MCF 10A (cell line): ENCODE measurements at places on chromosomes 7 and 10.
A peak's percentile ranks its signal among the peaks of the same experiment; 100 is the strongest.

- peaks cover 21% of the 10 kb centered on the region for H3K4me1 ChIP-seq
- peaks cover 6% of the 10 kb centered on the region for H3K36me3 ChIP-seq
- DNase-seq, result no peak
- H3K4me3 ChIP-seq, result no peak overlapping the region
These were observed 20.3 kb upstream of the CD36 start for GRCh38 chr7:80618096-80618495.

DNA sequence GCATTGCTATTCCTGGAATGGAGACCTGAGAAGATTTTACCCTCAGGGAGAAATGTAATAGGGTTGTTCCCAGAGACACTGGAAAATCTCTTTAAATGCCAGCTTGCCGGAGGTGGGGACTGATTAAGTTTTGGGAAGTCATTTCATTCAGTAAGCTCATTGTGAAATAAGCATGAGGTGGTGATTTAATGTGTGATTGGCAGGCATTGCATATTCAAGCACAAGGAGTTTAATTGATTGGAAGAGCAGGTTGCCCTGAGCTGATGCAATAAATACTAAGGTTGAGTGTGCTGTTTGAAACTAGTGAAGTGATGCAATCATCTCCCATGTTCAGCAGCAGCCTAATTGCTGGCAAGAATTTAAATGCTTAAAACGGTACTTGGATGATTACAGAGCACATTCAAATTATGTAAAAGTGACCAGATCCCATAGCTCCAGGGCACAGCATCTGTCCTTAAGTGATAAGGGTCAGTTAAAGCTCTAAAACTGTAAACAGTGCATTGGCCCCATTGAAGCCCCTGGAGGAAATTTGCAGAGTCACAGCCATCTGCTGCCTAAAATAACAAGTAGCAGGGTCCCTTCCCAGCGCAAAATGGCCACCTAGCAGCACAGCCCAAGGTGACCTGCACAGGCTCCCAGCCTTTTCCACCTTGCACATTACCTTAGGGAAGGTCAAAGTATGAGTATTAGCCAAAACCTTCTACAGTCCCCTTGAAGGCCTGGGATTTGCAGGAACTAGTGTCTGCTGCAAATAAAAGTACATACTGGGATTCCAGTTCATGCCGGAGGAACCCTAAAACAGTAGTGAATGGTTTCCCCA lies 92.1 kb downstream of the CCDC71L start:
- DNase-seq, result peak; percentile 98
- no peaks in the 10 kb centered on the region for H3K27me3 ChIP-seq
- H3K27ac ChIP-seq, result peak overlapping the region; percentile 91
- H3K4me1 ChIP-seq, result peaks cover 27% of the 10 kb centered on the region
- H3K36me3 ChIP-seq, result no peaks in the 10 kb centered on the region

- no peaks in the 10 kb centered on the region for H3K4me1 ChIP-seq
- H3K36me3 ChIP-seq, result no peaks in the 10 kb centered on the region
- no peak for DNase-seq
- H3K27ac ChIP-seq, result no peak overlapping the region
- H3K4me3 ChIP-seq, result no peak overlapping the region
These were observed 43.1 kb upstream of the CYCS start for GRCh38 chr7:25168145-25168544.

DNA sequence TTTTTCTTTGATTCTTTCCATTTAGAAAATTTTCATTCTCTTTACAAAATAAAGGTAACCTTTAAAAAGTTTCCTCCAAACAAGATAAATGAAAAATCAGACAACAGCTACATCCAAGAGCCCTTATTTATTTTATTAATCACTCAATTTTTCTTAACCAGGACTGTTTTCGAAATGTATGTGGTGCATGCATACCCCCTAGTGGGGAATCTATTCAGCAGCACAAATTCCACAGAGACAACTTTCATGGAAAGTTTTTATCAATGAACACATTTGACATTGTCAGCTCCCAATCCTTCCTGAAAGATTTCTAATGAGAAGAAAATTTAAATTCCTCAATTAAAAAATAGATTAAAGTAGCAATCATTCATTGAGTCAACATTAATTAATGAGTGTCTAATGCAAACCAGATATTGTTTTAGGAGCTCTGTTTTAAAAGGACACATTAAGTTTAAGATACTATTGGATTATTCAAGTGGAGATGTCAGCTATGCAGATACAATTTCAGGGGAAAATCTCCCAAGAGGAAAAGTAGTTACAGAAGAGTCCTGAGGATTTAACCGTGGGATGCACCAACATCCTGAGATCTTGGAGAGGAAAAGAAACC lies 5.2 kb upstream of the HTR7 start:
- H3K4me1 ChIP-seq, result peaks cover 9% of the 10 kb centered on the region
- H3K36me3 ChIP-seq, result no peaks in the 10 kb centered on the region
- H3K27me3 ChIP-seq, result no peaks in the 10 kb centered on the region
- H3K27ac ChIP-seq, result no peak overlapping the region
- no peak overlapping the region for H3K4me3 ChIP-seq

- H3K27ac ChIP-seq, result no peak overlapping the region
- H3K4me3 ChIP-seq, result no peak overlapping the region
- peaks cover 2% of the 10 kb centered on the region for H3K4me1 ChIP-seq
- peaks cover 5% of the 10 kb centered on the region for H3K36me3 ChIP-seq
These were observed 63.9 kb upstream of the ST8SIA6 start for GRCh38 chr10:17518338-17518737.

- DNase-seq, result no peak
- H3K4me3 ChIP-seq, result no peak overlapping the region
- no peak overlapping the region for H3K27ac ChIP-seq
- H3K27me3 ChIP-seq, result no peaks in the 10 kb centered on the region
- H3K36me3 ChIP-seq, result no peaks in the 10 kb centered on the region
These were observed 434.3 kb upstream of the AKR1E2 start for GRCh38 chr10:4391683-4392082.

DNA sequence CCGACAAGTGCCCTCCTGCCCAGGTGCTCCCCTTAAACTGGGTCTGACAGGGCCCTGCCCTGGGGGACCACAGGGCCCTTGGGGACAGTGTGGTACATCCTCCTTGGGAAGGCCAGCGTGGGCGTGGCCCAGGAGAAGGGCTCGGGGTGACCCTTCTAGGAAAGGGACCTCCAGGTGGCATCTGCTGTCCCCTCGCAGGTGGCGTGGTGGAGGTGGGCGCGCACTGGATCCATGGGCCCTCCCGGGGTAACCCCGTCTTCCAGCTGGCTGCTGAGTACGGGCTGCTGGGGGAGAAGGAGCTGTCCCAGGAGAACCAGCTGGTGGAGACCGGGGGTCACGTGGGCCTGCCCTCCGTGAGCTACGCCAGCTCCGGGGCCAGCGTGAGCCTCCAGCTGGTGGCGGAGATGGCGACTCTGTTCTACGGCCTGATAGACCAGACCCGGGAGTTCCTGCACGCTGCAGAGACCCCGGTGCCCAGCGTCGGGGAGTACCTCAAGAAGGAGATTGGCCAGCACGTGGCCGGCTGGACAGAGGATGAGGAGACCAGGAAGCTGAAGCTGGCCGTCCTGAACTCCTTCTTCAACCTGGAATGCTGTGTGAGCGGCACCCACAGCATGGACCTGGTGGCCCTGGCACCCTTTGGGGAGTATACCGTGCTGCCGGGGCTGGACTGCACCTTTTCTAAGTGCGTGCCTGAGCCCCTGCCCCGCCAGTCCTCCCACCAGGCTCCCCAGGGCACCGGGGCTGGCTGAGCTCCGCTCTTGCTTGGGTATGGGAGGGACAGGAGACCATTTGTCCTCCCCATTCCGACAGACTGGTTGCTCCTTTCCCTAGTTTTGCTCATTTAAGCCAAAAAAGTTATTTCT lies 972 bp downstream of the PAOX start:
- DNase-seq, result no peak
- H3K27ac ChIP-seq, result no peak overlapping the region
- no peaks in the 10 kb centered on the region for H3K36me3 ChIP-seq
- H3K4me3 ChIP-seq, result peak overlapping the region; percentile 62

GRCh38 chr7:50798126-50798525 lies 15.4 kb upstream of the GRB10 start:
- no peak overlapping the region for H3K4me3 ChIP-seq
- H3K27me3 ChIP-seq, result no peaks in the 10 kb centered on the region
- no peak for DNase-seq
- H3K4me1 ChIP-seq, result peaks cover 5% of the 10 kb centered on the region
- H3K36me3 ChIP-seq, result no peaks in the 10 kb centered on the region

DNA sequence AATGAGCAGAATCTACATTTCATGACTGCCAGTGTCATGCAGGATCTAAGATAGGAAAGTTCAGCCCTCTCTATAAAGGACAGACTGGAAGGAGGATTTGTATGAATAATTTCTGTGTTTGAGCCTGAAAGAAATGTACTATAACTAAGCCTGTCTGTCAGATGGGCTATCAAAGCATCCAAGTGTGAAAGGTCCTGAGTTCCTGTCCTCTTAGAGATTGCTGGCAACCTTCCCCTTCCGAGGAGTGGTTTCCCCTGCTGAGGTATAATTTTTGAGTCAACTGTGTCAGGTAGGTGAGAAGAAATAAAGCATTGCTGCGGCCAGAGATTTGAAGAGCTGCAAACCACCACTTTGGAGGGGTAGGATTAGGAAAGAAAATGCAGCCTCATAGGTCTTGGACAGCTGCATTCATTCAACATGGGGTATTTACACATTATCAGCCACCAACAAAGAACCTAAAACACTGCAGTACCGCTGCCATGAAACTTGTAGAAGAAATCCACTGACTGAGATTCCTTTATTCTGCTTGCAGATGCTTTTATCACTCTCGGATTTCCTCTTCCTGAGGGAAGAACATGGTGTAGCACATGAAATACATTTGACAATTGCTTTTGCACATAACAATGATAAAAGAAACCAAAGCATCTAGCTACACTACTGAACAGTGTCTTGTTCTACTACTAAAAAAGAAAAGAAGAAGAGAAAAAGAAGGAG lies 189.1 kb downstream of the DGKI start:
- H3K27ac ChIP-seq, result no peak overlapping the region
- no peaks in the 10 kb centered on the region for H3K4me1 ChIP-seq
- DNase-seq, result no peak
- H3K4me3 ChIP-seq, result no peak overlapping the region
- H3K36me3 ChIP-seq, result no peaks in the 10 kb centered on the region

GRCh38 chr7:137975221-137975620 lies 26.7 kb downstream of the CREB3L2 start:
- no peak overlapping the region for H3K27ac ChIP-seq
- H3K27me3 ChIP-seq, result no peaks in the 10 kb centered on the region
- peaks cover 24% of the 10 kb centered on the region for H3K4me1 ChIP-seq
- H3K36me3 ChIP-seq, result peaks cover 20% of the 10 kb centered on the region
